HT1080 (cell line): ENCODE measurements at places on chromosomes 5 and 9.

DNA sequence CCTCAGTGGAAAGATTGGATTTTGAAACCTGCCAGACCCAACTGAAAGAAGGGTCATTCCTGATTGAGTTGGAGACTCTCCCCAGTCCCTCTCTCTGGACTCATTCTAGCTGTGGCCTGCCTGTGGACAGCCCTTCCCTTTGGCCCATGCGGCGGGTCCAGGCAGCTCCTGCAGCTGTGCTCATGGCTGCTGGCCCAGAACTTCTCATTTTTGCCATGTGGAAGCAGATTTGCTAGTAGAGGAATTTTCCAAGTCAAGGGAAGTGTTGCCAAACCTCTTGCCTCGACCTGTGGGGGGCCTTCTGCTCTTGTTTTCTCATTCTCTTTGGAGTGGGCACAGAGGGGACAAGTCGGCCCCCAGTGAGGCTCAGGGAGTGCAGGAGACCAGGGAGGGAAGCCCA is 89.2 kb downstream of the ANKRD33B start:
- DNase-seq = no peak

DNA sequence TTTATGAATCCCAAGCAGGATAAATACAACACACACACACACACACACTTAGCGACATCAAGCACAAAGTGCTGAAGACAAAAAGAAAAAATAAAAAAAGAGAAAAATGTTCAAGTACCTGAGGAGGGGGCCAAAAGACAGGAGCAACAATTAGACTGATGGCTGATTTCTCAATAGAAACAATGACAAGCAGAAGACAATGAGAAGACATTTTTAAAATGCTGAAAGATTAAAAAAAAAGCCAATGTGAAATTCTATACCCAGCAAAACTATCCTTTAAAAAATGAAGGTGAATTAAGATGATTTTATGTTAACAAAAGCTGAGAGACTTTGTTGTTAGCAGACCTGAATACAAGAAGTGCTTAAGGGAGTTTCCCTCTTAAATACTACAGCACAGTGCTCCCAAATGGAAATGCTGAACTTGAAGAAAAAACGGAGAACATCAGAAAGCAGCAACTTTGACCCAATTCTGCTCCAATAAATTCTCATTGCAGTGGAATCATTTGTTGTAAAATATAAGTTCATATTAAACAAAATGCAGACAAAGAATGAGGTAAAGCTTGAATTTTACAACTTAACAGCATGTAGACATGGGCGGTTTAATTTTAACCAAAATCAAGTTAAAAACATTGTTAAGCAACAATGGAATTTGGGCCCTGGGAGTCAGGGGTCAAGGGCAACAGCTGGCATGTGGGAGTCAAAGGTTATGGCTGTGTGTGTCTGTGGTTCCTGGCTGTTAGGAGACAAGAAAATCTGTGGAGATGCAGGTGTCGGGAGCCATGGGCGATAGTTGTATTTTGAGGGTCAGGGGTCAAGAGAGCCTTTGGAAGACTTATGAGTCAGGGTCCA is 776 bp upstream of the RANBP17 start:
- DNase-seq = no peak

- DNase-seq = no peak
Observed at GRCh38 chr5:56480078-56480704, 247.1 kb upstream of the ANKRD55 start.

DNA sequence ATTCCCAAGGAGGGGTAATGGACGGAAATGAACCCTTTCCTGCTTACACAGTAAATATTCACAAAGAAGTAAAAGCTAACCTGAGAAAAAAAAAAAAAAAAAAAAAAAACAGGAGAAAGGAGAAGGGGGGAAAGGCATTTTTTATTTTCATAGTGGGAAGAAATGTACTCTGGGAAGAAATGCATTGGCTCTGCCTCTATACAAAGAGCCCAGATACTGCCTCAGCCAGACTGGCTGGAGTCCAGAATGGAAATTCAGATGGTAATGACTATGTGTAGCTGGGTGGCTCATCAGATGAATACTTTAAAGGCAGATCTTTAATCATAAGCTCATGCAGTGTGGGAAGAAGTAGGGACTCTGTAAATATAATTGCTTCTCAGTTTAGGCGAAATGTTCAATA is 124.9 kb upstream of the ZNF608 start:
- DNase-seq = peak; percentile 27

- DNase-seq = no peak
Observed at GRCh38 chr5:159763562-159763961, 152.7 kb upstream of the ADRA1B start.

DNA sequence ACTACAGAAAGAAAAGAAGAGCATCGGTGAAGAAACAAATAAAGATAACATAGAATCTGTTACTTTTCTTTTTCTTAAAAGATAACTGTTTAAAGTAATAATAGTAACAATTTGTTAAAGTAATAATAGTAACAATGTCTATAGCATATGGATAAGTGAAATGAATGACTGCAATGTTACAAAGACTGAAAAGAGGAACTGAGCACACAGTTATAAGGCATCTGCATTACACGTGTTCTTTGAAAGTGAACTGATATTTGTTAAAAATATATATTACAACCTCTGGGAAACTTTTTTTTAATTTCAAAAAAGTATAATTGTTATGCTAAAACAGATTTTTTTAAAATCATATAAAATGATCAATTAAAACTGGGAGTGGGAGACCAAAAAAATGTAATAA is 88.4 kb upstream of the FST start:
- no peak for DNase-seq

GRCh38 chr9:90140131-90140818 is 502.3 kb downstream of the DIRAS2 start:
- DNase-seq = no peak

GRCh38 chr5:53820119-53820801 is 259.8 kb downstream of the NDUFS4 start:
- DNase-seq = no peak

- no peak for DNase-seq
Observed at GRCh38 chr5:143083006-143083405, 312.8 kb downstream of the ARHGAP26 start.

- peak; percentile 32 for DNase-seq
Observed at GRCh38 chr5:172059661-172060100, 53.2 kb upstream of the FBXW11 start.

DNA sequence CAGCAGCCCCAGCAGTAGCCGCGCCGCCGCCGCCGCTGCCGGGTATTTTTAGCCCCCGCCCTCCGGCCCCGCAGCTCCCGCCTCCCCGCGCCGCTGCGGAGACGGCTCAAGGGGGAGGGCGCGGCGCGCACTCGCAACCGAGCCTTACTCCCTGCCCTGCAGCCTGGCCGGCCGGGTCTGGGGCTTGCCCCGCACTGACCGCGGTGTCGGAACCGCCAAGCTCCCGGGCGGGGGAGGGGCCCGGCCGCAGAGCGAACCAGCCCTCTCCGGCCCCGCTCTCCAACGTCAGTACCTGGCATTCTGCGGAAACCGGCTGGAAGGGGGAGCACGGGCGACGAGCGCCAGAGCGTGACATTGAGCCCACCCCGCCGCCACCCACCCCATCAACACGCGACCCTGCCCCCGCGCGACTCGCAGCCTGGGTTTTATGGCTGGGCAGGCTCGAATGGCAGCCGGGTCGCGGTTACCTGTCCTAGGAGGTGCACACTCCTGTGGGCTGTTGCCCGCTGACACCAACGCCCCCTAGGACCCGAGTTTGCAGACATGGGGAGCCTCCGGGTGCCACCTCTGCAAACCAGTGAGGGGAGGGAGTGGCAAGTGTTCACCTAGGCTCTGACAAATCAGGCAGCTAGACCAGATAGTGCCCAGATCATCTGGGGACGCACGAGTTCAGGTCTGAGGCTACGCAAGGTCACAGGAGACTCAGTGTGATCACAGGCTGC is at the start of gene ACSL6:
Gene ACSL6 (minus strand): TSS at position 37 of the 722 bp plus-strand sequence. CDS start 105 bp downstream, outside the sequence.
- DNase-seq = no peak

- DNase-seq = no peak
Observed at GRCh38 chr9:93290495-93291434, 106.8 kb downstream of the WNK2 start.

DNA sequence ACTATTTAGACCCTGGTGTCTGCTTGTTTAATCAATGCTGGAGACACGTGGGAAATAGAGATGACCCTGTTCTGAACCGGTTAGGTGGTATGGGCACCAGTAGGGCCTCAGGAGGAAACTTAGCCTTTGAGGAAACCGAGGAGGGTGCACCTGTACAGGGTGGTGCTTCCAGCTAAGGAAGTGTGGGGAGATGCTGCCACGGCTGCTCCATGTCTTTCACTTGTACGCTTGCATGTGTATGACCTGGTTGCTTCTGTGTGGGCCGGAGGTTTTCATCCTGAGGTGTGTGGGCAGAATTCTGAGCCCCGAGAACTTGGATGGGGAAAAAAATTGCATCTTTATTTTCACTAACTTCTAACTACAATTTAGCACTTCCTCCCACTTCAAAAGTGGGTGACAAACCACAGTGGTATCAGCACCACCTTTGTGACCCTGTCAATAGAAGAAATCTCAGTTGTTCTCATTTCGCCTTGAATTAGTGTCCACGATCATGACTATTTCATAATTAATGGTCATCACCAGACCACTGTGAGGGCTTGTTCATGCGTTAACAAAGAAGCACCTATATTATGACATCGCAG is 99.8 kb upstream of the SPATA31C2 start:
- DNase-seq = no peak

DNA sequence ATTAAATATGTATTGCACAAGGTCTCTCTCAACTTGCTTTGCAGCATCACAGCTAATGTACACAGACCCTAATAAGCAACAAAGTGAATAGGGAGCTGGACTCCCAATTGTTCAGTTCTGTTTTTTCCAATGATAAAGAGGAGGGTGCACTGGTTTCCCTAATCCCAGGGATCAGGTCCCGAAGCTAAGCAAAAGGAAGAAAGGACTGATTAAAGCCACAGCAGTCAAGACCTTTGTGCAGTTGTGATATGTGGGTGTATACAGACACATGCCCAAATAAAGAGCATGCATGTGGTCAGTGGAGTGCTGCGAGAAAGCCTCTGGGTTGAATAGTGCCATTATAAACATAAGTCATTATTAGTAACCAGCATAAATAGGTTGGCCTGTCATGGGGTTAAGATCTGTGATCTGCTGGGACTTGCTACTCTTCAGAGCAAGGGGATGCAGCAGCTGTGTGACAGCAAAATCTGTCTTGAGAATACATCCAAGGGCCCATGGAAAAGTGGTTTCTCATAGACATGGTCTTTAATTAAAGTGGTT is 1863.1 kb upstream of the WWC1 start:
- no peak for DNase-seq

- no peak for DNase-seq
Observed at GRCh38 chr5:1222621-1223277, 2.4 kb upstream of the SLC6A18 start.

GRCh38 chr5:148309746-148310145 is 2.5 kb upstream of the SPINK7 start:
- DNase-seq = no peak

DNA sequence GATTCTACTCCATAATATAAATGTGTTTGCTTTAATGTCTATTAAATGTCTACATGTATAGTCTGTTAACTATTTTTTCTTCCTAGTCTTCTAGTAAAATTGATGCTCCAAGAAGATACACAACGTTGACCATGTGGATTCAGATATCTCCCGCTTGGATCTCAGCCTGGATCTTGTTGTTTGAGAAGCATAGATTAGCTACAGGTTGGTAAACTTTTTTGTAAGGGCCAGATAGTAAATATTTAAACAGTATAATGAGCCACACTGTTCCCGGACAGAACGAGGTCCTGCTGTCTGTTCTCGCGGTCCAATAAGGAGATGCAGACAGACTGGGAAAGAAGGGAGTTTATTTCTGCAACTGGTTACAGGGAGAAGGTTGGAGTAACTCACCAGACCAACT is 86.2 kb upstream of the IL12B start:
- no peak for DNase-seq

DNA sequence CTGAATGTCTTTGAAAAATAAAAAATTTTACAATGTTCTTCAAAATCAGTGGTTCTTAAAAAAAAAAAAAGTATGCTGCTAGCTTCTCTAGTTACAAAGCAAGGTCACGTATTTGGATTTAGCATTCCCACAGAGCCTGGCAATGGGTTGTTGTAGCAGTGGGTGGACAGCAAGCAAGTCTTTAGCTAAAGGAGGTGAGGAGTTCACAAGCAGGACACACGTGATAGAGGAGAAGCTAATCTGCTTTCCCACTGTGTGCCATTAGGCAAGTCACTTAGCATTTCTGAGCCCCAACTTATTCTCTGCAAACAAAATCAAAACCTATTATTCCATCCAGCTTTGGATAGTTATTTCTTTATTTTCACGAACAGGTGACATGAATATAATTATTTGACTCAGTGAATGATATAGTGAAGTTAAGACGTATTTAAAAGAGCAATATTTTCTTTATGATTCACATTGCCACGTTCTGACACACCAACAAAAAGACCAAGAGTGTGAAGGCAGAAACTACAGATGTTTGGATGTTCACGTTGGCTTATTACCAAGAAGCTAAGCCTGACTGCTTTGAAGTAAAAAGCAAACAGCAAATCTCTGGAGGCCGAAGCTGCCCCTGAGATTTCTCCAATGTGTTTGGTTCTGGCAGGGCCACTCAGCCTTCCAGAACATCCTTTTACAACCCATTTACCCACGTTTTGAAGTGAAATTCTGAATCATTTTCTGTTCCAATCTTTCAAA is 612.1 kb upstream of the CDH6 start:
- DNase-seq = peak; percentile 8

DNA sequence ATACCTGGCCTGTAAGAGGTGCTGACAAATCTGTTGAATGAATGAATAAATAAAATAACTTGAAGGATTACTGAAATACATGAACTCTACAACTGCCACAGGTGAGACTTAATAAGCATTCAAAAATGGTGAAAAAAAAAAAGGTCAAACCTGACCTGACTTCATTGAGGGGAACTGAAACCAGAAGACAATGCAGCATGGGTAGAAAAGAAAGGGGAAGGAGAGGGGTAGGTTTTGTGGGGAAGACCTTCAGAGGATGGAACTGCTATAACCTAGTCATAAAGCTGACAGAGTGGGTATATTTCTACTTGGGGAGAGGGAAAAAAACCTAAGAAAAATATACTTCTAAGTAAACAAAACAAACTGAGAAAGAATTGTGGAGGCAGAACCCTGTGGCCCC is 56.6 kb downstream of the RASEF start:
- no peak for DNase-seq

- DNase-seq = no peak
Observed at GRCh38 chr5:108467563-108467962, 85.7 kb upstream of the FBXL17 start.

DNA sequence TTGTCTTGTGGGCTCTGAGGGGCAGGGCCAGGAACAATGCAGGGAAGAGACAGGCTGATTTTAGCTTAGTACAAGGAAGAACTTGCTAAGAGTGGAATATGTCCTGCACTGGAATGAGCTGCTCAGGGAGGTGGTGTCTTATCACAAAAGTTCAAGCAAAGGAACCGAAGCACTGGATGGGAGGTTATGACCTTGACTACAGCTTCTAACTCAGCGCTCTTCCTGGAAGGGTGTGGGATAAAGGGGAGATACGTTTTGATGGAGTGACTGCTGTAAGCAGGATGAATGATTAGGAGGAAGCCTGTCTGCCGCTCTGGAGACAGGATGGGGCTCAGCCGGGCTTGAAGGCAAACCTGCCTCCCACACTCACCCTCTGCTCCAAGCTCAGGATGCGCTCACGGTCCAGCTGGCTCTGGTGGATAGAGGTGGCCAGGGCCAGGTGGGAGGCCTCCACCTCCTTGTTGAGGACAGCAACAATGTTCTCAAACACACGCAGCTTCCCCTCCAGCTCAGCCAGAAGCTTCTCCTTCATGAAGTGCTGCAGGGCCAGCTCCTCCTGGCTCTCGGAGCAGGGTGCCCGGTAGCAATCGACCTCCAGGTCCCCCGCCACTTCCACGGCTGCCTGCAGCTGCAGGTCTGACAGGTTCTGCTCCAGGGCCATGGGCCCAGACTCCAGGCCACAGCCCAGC is 13.5 kb downstream of the TRAF1 start:
- no peak for DNase-seq

- DNase-seq = no peak
Observed at GRCh38 chr9:129309041-129309430, 131.0 kb upstream of the IER5L start.
